ENCODE measurements at places on chromosomes 16 and 17.

GRCh38 chr17:20253323-20253722, 214.0 kb downstream of the LGALS9B start:
- no peak for DNase-seq

GRCh38 chr17:77599699-77600098, 358.8 kb upstream of the TNRC6C start:
- no peak for DNase-seq

- no peak for DNase-seq
These were observed 9.2 kb downstream of the GRIN2A start for GRCh38 chr16:10172848-10173655.

DNA sequence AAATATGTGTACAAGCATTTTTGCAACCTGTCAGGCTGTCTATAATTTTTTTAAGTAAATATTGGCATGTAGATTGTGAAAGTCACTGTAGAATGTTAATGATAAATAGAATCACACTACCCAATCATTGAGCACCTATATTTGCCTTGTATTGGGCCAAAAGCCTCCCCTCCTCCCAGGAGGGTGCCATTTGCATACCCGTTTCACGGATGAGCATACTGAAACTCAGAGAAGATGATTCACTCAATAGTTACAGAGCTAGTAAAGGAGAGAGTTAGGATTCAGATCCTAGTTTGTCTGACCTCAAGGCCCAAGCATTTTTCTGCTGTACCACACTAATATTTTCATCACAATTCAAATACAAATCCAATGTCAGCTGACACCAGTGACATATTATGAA, 299.7 kb upstream of the CDH11 start:
- peak; percentile 28 for DNase-seq

GRCh38 chr16:67063008-67063407, 34.1 kb downstream of the CBFB start:
- no peak for DNase-seq

- DNase-seq: no peak
These were observed 1063.3 kb upstream of the EEF2KMT start for GRCh38 chr16:6160871-6161270.

GRCh38 chr16:83312015-83312717, 495.6 kb upstream of the HSBP1 start:
- DNase-seq: no peak

GRCh38 chr17:7156342-7156940, 22.7 kb downstream of the ASGR1 start:
- no peak for DNase-seq

GRCh38 chr16:28279006-28279405, 13.3 kb upstream of the SBK1 start:
- DNase-seq: no peak

DNA sequence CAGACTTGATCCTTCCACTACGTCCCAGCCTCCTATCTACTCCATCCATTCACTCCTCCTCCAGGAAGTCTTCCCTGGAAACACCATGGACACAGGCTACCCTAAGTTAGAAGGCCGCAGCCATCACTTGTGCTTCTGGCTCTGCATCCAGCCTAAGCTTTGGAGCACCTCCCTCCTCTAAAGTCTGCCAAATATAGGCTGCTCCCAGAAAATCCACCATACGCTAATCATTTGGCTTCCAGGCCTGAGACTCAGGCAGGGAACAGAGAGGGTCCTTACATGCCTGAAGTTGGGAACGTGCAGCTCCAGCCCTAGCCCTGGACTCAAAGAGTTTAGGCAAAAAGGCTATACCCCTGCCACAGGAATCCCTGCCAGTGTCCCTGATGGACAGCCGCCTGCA, 6.7 kb downstream of the PCGF2 start:
- DNase-seq: no peak

- DNase-seq: no peak
These were observed 30.1 kb downstream of the VPS35 start for GRCh38 chr16:46658925-46659324.

DNA sequence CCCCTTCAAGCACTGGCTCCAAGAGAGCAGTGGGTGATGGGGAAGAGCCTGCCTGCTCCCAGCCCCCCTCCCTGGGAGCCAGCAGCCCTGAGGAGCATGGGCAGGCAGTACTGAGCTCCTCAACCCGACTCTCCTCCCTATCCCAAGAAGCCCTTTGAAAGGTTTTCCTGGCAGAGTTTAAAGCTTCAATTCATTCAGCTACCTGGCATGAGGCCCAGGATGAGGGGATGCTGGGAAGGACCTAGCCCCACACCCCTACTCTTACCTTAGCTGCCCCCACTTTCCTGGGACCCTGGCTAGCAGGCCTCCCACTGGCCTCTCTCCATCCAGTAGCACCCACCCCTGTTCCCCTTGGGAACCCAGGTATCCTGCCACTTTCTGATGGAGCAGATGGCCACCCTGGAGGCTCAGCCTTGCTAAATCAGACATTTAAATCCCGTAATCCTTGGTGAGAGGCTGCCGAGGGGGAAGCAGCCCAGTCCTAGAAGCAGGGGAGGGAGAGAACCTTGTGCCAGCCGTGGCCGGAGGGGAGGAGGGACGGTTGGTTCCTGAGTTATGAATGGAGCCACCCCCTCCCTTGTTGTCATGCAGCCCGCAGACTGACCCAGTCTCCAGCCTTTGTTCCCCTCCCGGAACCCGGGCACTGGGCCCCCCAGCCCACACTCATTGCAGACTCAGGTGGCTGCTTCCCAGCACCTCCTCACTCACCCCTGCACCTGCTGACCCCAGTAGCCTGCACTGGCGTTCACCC, 17.1 kb downstream of the ATP1B2 start:
- no peak for DNase-seq

DNA sequence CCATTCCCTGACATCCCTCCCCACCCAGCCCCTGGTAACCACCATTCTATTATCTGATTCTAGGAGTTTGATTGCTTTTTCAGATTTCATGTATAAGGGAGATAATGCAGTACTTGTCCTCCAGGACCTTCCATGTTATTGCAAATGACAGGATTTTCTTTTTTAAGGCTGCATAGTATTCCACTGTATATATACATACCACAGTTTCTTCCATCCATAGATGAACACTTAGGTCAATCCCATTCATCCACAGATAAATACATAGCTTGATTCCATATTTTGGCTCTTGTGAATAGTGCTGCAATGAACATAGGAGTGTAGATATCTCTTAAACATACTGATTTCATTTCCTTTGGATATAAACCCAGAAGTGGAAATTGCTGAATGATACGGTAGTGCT, 183.3 kb downstream of the CEP112 start:
- no peak for DNase-seq

GRCh38 chr16:31664683-31665482, 137.2 kb downstream of the AHSP start:
- no peak for DNase-seq

GRCh38 chr16:3645504-3646347, 8.8 kb upstream of the DNASE1 start:
- DNase-seq: peak; percentile 25

- DNase-seq: no peak
These were observed 147.0 kb upstream of the RBFOX1 start for GRCh38 chr16:7185689-7186088.

DNA sequence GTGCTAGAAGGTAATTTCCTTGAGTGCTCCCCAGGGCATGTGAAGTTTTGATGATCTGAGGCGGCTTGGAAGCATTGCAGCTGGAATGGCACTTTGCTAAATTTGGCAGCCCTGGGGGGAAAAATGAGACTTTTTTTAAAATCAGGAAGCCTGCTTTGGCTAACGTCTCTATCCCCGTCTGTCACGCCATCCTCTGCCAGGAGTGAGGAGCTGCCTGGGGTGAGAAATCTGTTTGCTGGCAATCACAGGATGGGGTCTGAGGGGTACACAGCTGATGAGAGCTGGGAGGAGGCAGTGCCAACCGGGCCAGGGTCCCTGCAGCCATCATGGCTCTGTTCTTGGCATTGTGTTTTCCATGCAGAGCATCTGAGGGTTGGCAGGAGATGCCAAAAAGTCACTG, 2.0 kb downstream of the ABCC12 start:
- no peak for DNase-seq

DNA sequence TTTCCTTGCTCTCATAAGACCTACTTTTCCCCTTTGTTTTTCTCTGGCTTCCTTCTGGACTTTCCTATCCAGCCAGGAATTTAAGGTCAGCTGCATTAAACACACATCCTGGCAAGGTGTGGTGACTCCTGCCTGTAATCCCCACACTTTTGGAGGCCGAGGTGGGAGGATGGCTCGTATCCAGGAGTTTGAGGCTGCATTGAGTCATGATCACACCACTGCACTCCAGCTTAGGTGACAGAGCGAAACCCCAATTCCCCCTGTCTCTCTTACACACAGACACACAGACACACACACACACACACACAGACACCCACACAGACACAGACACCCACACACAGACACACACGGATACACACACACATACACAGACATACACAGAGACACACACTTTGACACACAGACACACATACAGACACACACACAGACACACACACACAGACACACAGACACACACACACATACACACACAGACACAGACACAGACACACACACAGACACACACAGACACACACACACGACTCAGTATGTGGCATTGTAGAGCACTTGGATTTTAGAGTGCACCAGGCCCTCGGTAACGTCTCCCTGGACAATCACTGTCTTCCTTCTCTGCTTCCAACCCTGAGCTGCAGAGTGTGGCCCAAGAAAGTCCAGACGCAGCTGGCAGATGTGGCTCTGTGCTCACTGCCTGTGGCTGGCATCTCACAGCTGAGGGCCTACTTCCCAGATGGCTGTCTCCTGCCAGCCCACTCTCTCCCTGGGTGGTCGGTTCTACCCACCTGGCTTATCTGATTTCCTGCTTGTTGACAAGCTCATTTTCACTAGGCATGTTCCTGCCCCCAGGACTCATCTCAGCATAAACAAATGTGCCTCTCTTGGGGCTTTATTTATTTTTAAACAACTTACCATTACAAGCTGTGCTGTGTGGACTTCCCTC, 39.0 kb downstream of the NLRP1 start:
- no peak for DNase-seq

GRCh38 chr17:34269969-34270368, at the start of gene CCL7:
Gene CCL7, plus strand, starts transcription at chr17:34270221. Its CDS starts 70 bp downstream, at chr17:34270291.
- peak; percentile 50 for DNase-seq

GRCh38 chr17:2874189-2874686, 78.0 kb downstream of the RAP1GAP2 start:
- DNase-seq: no peak

GRCh38 chr17:34245351-34245905, 9.7 kb upstream of the CCL2 start:
- no peak for DNase-seq

GRCh38 chr16:85591381-85591780, 21.7 kb upstream of the GSE1 start:
- DNase-seq: no peak

GRCh38 chr16:58024486-58025350, 836 bp upstream of the MMP15 start:
- peak; percentile 51 for DNase-seq

- DNase-seq: no peak
These were observed 3.3 kb upstream of the CACNG5 start for GRCh38 chr17:66831383-66832210.

GRCh38 chr17:30964876-30965275, 6.0 kb upstream of the RNF135 start:
- DNase-seq: peak; percentile 24

GRCh38 chr17:72254808-72255449, 134.1 kb downstream of the SOX9 start:
- no peak for DNase-seq

GRCh38 chr17:51258756-51259563, 889 bp downstream of the MBTD1 start:
- DNase-seq: no peak

DNA sequence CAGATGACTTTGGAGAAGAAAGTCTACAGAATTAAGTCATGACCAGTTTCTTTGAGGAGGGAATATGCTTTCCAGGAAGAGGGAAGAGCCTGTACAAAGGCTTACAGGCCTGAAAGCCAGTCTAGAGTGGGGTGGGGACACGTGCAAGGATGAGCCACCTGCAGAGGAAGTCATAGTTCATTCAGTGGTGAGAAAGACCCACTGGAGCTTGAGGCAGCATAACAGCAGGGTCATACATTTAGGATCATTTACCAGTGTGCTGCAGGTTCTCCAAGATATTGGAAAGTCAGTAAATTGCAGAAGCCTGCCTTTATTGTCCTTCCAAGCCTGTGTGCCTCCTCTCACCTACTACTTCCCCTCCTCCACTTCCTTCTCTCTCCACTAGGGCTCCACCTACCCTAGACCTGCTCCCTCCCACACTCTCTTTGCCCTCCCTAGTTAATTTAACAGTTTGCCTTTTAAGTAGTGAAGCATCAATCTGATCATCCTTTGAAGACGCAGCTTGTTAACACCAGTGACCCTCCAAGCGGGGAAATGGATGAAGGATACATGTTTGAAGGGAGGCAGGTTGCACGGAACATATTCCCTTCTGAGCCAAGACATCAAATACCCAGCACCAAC, 40.2 kb downstream of the CDRT15 start:
- DNase-seq: no peak

GRCh38 chr16:76668207-76668725, 391.1 kb downstream of the CNTNAP4 start:
- no peak for DNase-seq

DNA sequence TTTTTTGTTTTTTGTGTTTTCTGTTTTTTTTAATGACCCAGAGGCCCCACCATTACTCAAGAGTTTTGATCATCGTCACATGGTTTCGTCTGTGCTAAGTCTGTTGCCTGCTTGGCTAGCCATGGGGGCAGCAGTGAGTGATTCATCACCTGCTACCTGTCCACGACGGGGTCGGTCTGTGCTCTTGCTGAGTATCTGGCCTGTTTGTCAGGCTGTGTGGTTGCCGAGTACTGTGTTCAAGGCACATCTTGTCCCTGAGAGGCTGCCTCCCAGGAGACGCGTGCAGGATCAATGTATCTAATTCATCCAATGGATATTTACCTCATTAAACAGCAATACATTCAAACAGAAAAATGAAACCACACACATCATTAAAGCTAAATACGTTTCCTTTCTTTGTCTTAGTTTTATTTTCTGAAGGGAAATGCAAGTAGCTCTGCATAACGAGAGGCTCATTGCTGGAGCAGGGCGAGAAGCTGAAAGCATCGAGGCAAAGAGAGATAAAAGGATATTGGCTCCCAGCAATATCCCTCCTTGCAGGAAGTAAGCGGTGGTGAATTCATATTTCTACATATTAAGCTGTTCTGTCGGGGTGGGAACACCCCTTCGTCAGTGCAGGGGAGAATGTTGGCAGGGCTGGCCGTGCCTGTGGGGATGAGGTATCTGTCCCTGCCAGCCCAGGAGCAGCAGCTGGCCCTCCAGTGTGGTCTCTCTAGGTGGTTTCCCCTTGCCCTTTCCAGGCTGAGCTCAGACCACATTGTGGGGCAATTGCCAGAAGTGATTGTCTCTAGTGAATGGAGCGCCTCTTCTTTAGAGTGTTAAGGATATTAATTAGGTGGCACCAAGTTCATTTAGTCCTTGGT, 166.2 kb upstream of the ASIC2 start:
- DNase-seq: no peak

DNA sequence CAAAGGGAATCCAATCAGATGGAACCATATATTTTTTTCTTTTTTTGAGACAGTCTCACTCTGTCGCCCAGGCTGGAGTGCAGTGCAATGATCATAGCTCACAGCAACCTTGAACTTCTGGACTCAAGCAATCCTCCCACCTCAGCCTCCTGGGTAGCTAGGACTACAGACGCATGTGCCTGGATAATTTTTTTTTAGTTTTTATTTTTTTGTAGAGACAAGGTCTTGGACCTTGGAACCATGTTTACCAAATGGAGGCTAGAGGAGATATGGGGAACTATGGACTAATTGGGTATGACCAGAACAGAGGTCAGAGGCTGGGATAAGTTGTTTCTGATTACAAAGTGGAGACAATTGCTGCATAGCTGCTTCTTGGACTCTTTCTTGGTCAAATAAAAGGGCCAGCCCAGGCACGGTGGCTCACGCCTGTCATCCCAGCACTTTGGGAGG, 41.2 kb upstream of the ADCY9 start:
- no peak for DNase-seq

GRCh38 chr16:80804056-80804525, 307 bp downstream of the CDYL2 start:
- DNase-seq: peak; percentile 65
